ENCODE measurements at places on chromosomes 2 and 18.

DNA sequence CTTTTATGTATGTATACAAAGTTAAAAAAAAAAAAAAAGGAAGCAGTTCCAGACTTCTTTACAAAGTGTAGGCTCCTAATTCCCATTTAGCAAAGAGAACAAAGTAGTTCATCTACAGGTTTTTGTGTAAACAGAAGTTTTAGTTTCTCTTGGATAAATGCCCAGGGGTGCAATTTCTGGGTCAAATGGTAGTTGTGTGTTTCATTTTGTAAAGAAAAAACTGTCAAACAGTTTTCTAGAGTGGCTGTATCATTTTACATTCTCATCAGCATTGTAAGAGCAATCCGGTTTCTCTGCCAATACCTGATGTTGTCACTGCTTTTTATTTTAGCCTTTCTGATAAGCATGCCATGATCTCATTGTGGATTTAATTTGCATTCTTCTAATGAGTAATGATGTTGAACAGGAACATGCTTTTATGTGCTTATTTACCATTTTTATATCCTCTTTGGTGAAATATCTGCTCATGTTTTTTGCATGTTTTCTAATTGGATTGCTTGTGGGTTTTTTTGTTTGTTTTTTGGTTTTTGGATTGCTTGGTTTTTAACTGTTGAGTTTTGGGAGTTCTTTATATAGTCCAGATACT, 16.6 kb upstream of the PSME4 start:
- DNase-seq, result no peak

DNA sequence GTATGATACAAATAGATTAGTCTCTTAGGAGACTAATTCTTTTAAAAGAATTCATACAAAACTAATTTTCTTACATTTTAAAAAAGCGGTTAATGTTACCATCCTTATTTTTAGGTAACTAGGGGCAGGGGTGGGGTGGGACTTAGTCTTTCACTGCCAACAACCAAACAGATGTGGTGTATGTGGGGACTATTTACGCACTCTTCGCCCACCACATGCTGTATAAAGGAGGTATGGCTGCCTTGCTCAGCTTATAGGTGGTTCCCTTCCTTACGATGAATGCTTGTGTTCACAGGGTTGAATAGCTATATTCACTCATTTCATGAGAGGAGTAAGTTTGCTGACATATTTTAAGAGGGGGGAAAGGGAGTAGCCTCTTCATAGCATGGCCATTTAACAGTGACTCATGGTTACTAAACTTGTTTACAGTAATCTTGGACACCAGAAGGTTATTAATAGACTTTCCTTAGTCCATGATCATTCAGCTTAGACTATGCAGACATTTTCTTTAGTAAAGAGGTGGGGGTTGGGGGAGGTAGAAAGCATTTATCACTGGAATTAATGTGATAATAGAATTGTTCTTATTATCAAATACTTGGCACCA, 61.8 kb downstream of the CAB39 start:
- DNase-seq, result no peak

GRCh38 chr2:235903782-235904584, 264.2 kb downstream of the GBX2 start:
- DNase-seq, result no peak

DNA sequence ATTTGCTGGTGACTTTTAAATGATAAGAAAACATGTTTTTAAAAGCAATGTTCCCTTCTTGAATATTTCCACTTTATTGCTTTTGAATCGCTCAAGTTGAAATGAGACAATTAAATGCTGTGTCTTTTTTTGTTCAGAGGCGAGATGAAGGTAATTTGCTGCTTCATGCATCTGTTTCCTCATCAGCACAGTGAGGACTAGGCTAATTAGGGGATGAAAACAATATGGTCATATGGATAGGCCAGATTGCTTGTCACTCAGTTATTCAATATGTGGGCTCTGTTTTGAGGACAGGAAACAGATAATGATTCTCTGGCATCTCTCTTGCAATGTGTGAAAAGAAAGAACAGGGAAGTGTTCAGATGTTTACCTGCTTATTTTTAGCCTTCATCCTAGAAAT, 61.0 kb downstream of the ERBB4 start:
- DNase-seq, result no peak

GRCh38 chr2:85476624-85477023, 58.1 kb downstream of the SH2D6 start:
- no peak for DNase-seq

GRCh38 chr2:232741294-232741693, 35.1 kb downstream of the KCNJ13 start:
- DNase-seq, result no peak

- DNase-seq, result no peak
Measured at GRCh38 chr18:59994357-59994756, 94.6 kb downstream of the PMAIP1 start.

DNA sequence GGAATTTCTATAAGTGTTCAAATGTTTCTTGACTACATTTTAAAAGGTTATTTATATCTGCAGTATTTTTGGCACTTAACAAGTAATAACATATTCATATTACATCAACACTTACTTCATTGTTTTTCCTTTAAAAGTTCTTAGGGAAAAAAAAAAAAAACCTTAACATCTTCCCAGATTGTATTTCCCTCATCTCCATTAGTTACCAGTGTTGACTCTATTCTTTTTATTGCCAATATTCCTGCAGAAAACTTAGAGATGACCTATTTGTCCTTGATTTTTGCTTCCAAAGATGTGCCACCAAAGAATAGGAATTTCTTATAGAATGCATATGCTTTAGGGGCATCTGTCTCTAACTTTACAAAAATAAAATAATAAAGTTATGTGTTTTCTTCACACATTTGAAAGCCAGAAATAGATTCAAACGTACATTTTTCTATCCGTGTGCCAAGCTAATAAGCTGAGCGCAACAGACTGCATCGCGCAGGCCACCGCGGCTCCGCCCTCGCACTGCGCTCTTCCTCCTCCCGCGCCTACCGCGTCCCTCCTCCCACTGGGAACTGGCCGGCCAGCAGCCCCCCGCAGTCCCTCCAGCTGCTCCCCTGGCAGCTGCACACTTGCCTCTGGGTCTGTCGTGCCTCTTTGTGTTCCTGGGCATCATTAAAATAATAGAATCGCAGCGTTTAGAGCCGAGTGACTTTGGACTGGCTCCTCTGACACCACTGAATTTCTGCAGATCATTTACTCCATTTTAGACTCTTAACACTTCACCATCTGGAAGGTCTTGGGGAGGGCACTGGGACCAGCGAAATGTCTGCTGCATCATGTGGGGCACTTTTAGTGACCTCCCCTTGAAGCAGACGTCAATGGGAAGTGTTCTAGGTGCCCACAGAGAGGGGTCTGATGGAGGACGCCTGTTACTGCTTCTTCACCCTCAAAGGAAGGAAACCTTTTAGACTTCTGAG, 21.2 kb upstream of the NAB1 start:
- DNase-seq, result peak; percentile 13

- DNase-seq, result no peak
Measured at GRCh38 chr2:164678631-164679149, 57.4 kb upstream of the GRB14 start.

DNA sequence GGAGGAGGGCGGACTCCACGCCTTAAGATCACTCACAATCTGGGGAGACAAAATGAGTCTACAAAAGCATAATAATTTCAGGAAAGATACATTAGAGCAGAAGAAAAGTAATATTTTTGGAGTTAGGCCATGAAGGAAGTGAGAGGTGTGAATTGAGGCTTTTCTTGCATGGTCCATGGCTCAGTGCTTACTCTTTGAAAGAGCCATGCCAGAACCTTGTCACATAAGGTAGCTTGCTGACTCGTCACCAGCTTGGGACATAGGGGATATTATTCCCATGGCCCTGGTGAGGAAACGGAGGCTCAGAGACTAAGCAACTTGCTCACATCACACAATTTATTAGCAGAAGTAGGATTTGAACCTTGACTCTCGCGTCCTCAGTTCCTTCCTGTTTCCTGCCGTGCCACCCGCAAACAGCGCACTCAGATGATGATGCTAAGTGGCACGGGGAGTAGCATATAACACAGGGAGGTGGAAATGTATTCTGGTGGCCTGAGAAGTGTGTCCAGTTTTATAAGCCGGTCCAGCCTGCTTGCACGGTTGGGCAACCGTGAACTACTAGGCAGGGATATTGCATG, 312.2 kb upstream of the EPAS1 start:
- no peak for DNase-seq

DNA sequence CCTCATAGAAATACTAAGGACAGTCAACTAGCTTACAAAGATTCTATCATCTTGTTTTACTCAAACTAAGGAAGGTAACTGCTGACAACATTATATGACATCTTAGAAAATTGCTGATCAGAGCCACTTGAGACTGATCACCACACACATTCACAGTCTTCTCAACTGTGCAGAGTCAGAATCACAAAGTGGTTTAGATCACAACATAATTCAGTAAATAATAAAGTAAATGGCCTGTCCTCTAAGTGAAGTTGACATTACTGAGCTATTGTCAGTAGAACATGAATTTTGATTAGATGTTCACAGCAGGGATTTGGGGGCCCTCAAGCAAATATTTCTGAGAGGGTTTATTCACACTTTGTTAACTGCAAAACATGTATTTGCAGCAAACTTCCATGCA, 28.5 kb downstream of the NOL4 start:
- no peak for DNase-seq

DNA sequence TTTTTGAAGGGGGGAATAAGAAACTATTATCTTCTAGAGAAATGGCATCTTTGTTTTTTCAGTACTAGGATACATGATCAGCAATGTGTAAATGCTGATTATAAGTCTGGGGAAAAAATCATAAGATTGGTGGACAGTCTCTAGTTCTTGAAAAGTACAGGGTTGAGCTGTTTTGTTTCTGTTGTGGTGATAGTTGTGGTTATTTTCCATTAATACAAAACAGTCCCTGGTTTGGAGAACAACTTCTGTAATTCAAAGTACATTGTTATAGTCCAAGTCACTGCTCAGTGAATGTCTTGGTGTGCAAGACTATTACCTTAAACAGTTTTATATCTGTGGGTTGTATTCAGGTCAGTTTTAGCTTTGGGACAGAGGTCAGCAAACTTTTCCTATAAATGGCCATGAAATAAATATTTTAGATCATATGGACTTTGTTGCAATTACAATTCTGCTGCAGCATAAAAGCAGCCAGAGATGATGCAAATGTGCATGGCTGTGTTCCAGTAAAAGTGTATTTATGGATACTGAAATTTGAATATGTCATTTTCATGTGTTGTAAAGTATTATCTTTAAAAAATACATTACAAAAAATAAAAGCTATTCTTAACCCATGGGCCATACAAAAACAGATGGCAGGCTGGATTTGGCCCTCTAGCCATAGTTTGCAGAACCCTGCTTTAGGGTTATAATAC, 111.0 kb downstream of the CERS6 start:
- DNase-seq, result no peak

GRCh38 chr2:134142903-134143302, 111.0 kb upstream of the MGAT5 start:
- DNase-seq, result no peak

GRCh38 chr18:29160170-29160569, 983.2 kb upstream of the CDH2 start:
- no peak for DNase-seq

- DNase-seq, result peak; percentile 14
Measured at GRCh38 chr2:201858281-201859184, 52.2 kb downstream of the CDK15 start.

- DNase-seq, result no peak
Measured at GRCh38 chr2:220930271-220931076, 641.6 kb downstream of the EPHA4 start.

GRCh38 chr2:166625670-166626069, 131.6 kb upstream of the SCN7A start:
- no peak for DNase-seq

- DNase-seq, result no peak
Measured at GRCh38 chr18:34818064-34818463, 108.0 kb downstream of the DTNA start.

DNA sequence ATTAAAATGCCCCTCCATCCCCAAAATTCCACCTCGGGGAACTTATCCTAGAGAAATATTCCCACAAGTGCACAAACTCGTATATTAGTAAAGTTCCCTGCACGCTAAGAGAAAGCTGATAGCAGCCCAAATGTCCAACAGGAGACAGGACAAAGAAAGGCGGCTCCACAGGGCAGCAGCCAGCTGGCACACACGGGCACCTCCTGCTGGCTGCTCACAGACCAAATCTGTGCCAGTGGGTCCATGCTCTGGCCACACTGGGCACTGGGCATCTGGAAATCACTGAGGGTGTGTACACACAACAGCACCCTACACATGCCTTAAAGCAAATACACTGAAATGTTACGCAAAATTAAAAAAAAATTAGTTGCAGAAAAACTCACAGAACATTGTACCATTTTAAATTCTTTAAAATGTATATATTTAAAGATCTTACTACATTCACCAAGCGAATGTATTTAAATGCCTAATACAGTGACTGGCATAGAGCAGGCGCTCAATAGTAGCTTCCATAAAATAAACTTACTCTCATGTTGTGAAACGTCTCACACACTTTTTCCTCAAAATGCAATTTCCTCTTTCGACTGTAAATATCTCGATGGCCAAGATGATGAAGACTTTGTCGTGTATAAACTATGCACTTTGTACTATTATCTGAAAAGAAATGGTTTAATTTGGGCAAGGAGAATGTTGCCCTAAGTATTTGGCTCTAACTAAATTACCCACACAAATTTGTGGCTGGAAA, 19.4 kb downstream of the ZNF516 start:
- no peak for DNase-seq

GRCh38 chr2:200679127-200679526, 93.3 kb downstream of the AOX1 start:
- no peak for DNase-seq

GRCh38 chr2:57906152-57906732, 140.4 kb upstream of the VRK2 start:
- DNase-seq, result no peak

DNA sequence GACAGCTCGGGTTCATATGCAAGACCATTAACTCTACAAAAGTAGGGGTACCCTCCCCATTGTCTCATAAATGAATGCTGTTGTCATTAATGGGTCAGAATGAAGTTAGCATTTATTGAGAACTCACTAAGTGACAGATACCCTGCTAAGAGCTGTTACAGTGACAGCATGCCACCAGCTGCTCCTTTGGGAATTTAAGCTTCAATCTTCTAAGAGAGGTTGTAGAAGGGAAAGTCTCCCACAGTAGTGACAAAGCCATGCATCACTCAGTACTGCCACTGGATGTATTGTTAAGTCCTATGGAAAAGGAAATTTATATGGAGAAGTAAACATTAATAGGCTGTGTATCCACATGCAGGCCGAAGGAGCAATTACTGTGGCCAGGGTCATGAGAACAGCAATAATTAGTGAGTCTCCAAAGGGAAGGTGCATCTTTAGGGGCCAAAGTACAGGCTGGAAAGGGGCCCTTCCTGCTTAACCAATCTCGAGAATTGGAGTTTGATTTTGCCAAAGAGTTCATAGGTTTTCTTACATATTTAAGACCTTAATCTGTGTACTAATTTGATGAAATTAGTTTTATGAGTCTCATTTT, 64.5 kb upstream of the FAM124B start:
- no peak for DNase-seq
